ENCODE measurements at places on chromosomes 11 and 22.

DNA sequence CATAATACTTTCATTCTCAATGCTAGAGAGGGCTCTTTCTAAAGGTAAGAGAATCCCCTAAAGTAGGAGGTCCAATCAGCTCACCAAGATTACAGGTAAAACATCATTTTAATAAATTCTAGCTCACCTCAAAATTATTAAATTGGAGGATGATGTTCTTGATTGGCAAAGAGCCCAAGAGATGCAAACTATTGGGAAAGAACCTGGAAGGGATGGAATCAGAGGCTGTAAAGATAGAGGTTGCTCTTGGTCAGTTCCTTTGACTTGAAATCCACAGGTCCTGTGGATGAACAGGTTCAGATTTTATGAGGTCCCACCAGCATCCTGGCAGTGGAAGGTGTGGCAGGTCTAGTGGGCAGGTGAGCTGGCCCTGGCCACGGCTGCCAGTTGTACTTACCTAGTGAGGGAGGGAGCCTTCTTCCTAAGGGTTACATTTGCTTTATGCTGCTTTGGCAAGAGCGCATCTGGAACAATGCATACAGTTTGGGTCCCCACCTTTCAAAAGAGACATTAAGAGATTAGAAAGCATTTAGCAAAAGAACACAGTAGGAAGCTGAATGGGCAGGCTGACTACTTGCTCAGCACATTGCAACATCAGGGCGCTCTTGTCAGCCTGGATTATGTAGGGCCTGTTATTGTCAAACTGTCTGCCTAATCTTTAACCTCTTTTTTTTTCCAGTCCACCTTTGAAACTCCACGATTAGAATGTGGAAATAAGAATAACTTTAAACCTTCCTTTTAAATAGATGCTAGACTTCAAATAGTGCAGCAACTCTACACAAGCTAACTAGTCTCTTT lies 97.0 kb downstream of the RDX start:
- no peak for DNase-seq

- DNase-seq, result no peak
Measured at GRCh38 chr22:33743756-33744155, 176.5 kb downstream of the LARGE1 start.

GRCh38 chr22:37243402-37244113 lies 511 bp downstream of the RAC2 start:
- DNase-seq, result no peak

GRCh38 chr11:2891326-2892214 lies 6.0 kb upstream of the CDKN1C start:
- DNase-seq, result peak; percentile 62

- no peak for DNase-seq
Measured at GRCh38 chr22:20464096-20464614, 26.5 kb upstream of the SCARF2 start.

GRCh38 chr22:39303358-39303757 lies 16.1 kb downstream of the RPL3 start:
- no peak for DNase-seq

GRCh38 chr22:42889304-42889703 lies 32.2 kb upstream of the ARFGAP3 start:
- no peak for DNase-seq

All from left ventricle myocardium inferior (tissue), 1 donor.